HS-5 (cell line): ENCODE measurements at places on chromosomes 5 and 9.

- DNase-seq, result no peak
Observed at GRCh38 chr5:81604193-81604592, 146.7 kb downstream of the SSBP2 start.

GRCh38 chr5:11590475-11590874, 313.8 kb downstream of the CTNND2 start:
- no peak for DNase-seq

GRCh38 chr5:140569197-140569596, 4.6 kb downstream of the SLC35A4 start:
- no peak for DNase-seq

- peak; percentile 35 for DNase-seq
Observed at GRCh38 chr5:41508186-41508585, 2.2 kb downstream of the PLCXD3 start.

DNA sequence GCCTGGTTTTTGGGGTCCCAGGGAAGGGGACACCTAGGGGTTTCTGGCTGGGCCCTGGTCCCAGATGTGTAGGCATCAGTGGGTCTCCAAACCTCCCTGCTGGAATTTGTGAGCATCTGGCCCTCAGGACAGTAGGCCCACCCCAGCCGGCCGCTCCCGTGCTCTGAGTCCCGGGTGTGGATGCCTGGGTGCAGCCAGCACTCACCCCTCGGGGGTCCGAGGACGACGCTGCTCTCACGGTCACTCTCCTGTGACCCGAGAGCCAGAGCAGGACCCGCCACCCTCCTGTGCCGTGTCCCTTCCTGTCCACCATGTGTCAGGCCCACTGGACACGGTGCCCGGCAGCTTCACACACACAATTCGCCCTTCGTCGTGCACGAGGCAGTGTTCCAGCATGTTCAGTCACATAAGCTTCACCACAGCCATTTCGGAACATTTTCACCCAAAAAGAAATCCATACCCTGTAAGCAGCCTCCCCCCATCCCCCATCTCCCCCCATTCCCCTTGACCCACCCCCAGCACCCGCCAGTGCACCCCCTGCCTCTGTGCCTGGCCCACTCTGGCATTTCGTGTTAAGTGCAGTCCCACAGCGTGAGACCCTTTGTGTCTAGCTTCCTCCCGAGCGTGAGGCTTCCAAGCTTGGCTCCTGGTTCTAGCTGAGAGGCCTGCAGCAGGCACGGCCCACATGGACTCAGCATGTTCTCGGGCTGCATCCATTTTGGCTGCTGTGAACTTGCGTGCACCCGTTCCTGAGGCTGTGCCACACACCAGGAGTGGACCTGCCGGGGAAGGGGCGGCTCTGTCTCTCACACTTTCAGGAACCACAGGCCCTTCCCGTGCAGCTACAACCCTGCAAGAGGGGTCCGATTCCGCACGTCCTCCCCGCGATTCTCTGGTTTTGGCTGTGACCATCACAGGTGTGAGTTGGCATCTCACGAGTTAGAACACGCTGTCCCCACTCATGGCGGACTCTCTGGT, 40.5 kb downstream of the NKD2 start:
- no peak for DNase-seq
